Lung microvascular endothelial cell (primary cell): ENCODE measurements at places on chromosomes 7 and 10.

GRCh38 chr7:8060241-8060640 is 91.6 kb downstream of the GLCCI1 start:
- DNase-seq = no peak

- DNase-seq = no peak
These were observed 47.6 kb downstream of the CUX1 start for GRCh38 chr7:101865031-101865430.

DNA sequence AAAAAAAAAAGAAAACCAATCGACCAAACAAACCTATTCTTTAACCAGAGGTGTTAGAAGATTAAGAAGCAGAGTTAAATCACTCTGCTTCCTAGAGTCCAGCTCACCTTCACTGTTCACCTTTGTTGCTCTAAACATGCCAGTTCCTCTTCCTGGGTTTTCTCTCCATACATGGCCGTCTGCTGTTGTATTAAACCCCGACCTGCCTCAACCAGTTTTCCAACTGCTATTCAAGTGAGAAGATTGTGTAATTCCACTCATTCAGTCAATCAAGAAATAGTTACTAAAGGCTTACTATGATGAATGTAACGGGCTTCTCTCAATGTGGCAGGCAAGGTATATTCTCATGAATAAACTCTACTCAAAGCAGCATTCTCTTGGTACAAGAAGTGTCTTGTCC is 8.8 kb downstream of the AASS start:
- DNase-seq = no peak

DNA sequence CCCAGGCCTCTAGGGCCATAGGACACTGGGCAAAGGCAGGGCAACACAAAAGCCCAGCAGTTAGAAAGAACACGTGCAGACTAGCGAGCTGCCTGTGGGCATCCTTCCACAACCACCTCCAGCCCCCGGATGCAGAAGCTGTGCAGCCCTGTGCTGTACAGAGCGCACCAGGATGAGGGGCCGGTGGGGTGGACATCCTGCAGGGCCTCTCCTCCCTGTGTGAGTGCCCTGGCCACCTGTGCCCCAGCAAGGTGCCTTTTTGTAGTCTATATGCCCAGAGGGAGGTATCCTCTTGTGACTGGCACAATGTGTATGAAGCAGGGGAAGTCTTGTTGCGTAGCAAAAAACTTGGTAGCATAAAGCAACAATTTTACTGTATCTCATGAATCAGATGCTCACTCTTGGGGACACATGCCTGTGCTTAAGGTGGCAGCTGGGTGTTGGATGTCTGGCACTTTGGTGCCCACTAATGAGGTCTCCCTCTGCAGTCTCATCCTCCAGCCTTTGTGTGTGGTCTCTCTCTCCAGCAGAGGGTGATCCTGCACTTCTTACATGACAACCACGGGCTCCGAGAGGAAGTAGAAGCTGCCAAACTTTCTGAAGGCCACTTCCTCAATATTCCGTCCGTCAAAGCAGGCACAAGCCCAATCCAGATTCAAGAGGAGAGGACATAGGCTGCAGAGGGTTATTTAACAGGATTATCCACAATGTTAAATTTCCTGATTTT is 8.7 kb downstream of the NCAPG2 start:
- DNase-seq = peak; percentile 91

DNA sequence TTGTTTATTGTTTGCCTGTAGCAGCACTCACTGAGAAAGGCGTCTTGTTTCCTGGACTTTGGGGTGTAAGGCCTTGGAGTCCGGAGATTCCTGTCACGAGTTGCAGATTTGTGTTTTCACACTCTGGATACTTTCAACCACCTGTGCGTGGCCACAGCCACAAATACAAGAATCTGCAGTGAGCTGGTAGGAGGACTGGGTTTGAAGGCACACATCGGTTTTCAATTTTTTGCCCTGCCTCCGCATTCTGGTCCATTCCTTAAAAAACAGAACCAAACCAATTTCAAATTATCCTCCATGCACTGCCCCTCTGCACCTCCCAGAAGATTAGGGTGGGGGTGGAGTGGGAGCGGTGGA is 619 bp downstream of the EXOC4 start:
- peak; percentile 27 for DNase-seq

DNA sequence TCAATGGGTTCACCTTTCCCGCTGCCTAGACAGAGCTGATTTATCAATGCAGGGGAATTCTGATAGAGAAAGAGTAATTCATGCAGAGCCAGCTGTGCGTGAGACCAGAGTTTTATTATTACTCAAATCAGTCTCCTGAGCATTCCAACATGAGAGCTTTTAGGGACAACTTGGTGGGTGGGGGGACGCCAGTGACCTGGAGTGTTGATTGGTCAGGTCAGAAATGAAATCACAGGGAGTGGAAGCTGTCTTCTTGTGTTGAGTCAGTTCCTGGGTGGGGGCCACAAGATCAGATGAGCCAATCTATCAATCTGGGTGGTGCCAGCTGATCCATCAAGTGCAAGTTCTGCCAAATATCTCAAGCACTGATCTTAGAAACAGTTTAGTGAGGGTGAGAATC is 99.0 kb upstream of the CAV2 start:
- DNase-seq = no peak

DNA sequence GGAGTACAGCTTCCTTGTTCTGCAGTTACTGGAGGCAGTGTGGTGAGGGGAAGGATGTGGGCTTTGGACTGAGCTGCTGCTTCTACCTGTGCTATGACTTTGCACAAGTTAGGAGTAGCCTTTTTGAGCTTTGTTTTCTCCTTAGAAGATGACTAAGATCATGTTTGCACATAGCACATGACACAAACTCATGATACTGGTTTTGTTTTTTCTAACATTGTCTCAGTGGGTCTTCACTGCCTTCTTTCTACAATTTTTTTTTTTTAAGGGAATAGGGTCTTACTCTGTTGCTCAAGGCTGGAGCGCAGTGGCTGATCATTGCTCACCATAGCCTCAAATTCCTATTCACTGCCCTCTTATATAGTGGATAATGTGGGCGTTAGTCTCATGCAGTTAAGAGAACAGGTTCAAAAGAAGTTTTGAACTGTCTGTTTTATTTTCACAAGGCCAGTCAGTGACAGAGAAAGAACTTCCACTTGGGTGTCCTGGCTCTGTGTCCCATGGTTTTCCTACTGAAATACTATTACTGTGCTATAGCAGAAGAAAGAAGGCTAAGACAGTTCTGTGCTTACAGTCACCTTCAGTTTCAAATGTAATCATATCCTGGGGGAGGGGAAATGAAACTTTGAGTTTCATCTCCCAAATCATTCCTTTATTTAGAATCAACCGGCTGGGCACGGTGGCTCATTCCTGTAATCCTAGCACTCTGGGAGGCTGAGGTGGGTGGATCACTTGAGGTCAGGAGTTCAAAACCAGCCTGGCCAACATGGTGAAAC is 72.0 kb downstream of the KAT6B start:
- no peak for DNase-seq

- DNase-seq = no peak
These were observed 72.0 kb downstream of the MICALL2 start for GRCh38 chr7:1387261-1387660.

- DNase-seq = no peak
These were observed 306.9 kb upstream of the DGKB start for GRCh38 chr7:15209429-15209828.

DNA sequence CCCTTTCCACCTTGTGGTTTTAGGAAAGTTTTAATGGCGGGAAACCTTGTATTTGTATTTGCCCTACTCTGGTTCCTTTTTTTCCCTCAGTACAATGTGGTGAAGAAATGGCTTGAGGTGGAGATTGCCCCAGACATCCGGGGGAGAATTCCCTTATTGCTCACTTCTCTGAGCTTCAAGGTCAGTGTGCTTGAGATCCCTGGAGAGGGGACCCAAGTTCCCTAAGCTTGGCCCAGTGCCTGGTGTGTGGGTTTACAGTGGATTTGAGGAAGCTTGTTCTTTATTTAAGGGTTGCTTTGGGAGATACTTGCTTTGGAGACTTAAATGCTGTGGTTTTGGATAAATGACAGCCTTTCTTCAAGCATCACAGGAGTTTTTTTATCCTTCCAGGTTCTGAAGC is 18.3 kb downstream of the CALHM2 start:
- no peak for DNase-seq

DNA sequence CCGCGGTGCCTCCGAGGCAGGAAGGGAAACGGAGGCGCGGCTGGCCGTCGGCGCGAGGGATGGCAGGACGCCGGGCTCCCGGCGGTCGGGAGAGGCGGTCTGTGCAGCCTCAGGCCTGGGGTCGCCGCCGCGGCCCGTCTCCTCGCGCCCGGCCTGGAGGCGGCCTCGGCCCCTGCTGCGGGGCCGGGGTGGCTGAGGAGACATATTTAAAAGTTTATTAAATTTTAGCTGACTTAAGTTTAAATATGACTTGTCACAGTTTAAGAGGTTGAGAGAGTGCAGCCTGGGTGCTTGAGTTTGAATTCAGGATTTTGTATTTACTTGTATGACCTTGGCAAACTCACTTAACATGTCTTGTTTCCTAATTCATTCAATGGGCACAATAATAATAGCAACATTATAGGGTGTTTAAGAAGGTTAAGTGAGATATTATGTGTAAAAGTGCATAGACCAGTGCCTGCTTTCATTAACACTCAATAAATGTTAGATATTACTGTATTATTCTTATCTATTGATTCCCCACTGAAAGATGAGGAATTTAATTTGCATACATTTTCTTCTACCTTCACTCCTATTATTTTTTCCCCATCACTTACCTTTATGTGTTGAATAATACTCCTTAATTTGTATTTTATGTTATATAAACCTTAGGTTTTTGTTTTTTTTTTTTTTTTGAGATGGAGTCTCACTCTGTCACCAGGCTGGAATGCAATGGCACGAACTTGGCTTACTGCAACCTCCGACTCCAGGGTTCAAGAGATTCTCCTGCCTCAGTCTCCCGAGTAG is 718 bp downstream of the DYNC2I1 start:
- no peak for DNase-seq
